Natural killer cell (primary cell): ENCODE measurements at places on chromosomes 4 and X.

DNA sequence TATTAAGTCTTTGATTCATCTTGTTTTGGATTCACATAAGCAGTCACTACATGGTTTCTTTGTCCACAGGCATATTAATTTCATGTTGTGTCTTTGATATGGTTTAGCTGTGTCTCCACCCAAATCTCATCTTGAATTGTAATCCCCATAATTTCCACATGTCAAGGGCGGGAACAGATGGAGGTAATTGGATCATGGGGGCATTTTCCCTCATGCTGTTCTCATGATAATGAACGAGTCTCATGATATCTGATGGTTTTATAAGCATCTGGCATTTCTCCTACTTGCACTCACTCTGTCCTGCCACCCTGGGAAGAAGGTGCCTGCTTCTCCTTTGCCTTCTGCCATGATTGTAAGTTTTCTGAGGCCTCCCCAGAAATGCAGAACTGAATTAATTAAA lies 1811.2 kb upstream of the PCDH10 start:
- no peak for DNase-seq

DNA sequence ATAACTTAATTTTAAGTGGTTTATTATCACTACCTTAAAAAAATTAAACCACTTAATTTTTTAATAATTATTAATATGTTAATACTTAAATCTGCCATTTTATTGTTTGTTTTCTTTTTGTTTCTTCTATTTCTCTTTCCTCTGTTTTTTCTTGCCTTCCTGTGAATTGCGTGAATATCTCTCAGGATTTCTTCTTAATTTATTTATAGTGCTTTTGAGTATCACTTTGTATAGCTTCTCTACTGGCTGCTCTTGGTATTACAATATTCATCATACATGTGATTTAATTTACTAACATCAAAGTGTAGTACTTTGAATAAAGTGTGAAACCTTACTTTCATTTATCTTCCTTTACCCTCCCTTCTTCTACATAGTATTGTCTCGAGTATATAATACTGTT lies 349.5 kb upstream of the CPXCR1 start:
- DNase-seq = no peak

GRCh38 chr4:52126966-52127365 lies 75.9 kb downstream of the SPATA18 start:
- DNase-seq = no peak

DNA sequence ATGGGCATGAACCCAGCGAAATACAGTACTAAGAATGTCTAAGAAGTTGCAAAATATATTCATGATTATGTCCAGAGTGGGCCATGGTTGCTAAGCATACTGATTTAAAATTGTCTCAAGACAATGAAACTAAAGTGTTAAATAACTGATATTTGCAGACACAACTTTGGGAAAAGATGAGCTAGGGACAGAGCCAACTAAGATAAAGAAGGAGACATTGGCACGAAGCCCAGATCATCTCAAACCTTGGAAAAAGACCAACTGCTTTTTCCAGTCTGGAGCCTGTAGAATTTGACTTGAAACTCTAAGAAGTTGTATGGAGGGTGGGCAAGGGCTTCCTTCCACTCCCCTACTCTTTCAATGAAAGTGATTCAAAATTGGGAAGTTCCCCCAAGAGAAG lies 108.5 kb upstream of the GLRA2 start:
- no peak for DNase-seq

DNA sequence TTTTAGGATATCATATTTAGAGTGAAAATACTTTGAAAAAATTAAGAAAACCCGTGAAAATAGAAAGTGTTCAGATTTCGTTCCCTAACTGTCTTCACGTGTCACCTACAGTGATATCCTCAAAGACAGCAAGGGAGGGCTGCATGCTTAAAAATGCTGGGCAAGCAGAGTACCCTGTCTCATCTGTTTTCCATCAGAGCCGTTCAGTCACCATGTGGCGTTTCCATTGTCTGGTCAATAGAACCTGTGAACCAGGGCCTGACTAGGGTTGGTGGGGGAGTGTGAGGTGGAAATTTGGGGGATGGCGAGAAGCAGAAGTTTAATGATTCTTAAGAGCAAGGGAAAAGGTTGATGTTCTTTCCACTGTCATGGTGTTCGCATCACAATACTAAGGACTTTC lies 173.9 kb downstream of the BMPR1B start:
- no peak for DNase-seq

DNA sequence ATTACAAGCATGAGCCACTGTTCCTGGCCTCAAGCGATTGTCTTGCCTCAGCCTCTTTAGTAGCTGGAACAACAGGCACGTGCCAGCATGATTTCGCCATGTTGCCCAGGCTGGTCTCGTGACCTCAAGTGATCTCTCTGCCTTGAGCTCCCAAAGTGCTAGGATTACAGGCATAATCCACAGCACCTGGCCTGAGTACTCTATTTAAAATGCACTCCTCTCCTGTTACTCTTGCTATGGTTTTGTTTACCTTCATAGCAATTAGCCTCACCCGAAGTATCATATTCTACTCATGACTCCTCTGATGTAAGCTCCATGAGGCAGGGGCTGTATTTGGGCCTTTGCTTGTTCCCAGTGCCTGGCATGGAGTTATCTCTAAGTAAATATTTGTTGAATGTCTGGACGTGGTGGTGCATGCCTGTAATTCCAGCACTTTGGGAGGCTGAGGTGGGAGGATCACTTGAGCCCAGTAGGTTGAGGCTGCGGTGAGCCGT lies 92.5 kb upstream of the SLC34A2 start:
- no peak for DNase-seq

DNA sequence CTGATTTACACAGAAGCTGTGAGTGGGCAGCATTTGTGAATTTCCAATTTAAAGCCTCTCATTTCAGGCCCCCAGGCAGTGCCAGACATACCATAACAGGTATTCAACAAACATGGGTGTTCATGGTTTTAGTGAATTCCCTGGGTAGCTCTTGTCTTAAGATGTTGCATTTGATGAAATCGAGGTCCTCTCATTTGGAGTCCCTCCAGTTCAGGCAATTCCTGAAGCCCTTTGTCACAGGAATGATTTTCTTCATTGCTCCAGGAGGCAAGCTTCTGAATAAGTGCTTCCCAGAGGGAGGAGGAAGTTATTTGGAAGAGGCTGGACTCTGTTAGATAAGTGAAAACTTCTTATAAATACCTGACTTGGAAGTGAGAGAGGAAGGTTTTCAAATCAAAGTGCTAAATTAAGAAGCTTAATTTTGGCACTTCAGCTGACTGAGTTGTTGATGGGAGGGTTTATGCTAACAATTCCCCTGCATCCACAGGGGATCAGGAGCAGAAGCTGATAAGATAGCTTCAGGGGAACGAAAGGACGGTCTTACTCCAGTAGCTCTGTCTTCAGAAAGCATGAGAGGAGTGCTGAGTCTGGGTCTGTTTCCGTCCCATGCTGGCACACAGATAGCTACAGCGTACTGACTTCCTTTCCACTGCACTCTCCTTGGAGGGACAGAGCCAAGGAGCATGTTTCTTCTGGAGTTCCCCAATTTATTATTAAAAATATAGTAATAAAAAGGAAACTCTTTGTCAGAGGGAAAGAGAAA lies 543.1 kb downstream of the GBA3 start:
- no peak for DNase-seq

DNA sequence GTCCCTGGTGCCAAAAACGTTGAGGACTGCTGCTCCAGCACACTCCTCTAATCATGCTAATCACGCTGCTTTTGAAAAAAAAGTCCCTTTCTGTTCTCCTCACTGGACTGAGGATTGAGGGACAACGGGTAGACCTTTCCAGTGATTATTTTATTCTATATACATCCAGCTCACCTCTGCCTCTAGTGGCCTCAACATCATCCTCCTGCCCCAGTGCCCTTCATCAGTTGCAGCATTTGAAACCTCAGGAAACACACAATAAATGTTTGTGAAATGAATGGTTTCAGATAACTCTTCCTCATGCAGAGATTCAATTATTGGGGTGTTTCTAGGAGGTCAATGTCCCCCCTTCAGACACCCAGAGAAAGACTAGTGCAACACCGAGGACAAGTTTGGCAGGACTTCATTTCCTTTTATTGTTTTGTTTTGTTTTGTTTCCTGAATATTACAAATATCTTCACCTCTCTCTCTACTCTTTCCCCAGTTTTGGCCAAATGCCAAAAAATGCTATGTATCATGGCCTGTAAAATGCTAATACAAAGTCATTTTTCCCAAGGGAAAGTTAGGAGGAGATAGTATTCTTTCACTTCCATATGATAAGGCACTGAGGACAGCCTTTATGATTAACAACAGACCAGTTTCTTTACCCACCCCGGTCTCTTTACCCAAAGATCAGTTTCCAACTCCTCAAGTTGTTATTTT lies 460.1 kb upstream of the SLIT2 start:
- DNase-seq = no peak
